Spinal cord (tissue), 10 donors: ENCODE measurements at places on chromosomes 11 and 22. TPM values are rescaled to one million over a fixed set of nuclear protein-coding genes. Genes with fewer than 3 reads are reported as not detected.

GRCh38 chr11:116792869-116793771 is 1.4 kb upstream of the APOA5 start:
- no peaks in the 10 kb centered on the region for H3K27me3 ChIP-seq
- no peak overlapping the region for H3K27ac ChIP-seq
- H3K4me3 ChIP-seq, result no peak overlapping the region
- no peaks in the 10 kb centered on the region for H3K36me3 ChIP-seq
- DNase-seq, result no peak

- H3K4me1 ChIP-seq, result peaks cover 44% of the 10 kb centered on the region
- no peaks in the 10 kb centered on the region for H3K27me3 ChIP-seq
- no peak overlapping the region for H3K27ac ChIP-seq
- H3K4me3 ChIP-seq, result no peak overlapping the region
- no peak for DNase-seq
Observed at GRCh38 chr22:17581056-17581455, 17.8 kb downstream of the SLC25A18 start.

GRCh38 chr11:71495286-71496230 is 31.5 kb upstream of the KRTAP5-7 start:
- peaks cover under 1% of the 10 kb centered on the region for H3K4me1 ChIP-seq
- H3K36me3 ChIP-seq, result peaks cover 68% of the 10 kb centered on the region
- H3K4me3 ChIP-seq, result no peak overlapping the region
- H3K27ac ChIP-seq, result no peak overlapping the region
- DNase-seq, result no peak

The SMIM35 gene
- 0.10 TPM for total RNA-seq

The POTEH gene
- total RNA-seq, result not detected

The CNGA4 gene
- 0.20 TPM for total RNA-seq

The CASP1 gene
- total RNA-seq, result 11.3 TPM
